ENCODE measurements at places on chromosomes 3 and 15. TPM values are rescaled to one million over a fixed set of nuclear protein-coding genes. Genes with fewer than 3 reads are reported as not detected.

The TRIM71 gene
- 8.3 TPM for polyA plus RNA-seq

The PPM1L gene
- 6.9 TPM for polyA plus RNA-seq

The MOBP gene
- polyA plus RNA-seq = 0.17 TPM

The FAM81A gene
- 21.5 TPM for polyA plus RNA-seq

The GCNT3 gene
- polyA plus RNA-seq = 0.84 TPM

The FOXB1 gene
- 0.06 TPM for polyA plus RNA-seq

DNA sequence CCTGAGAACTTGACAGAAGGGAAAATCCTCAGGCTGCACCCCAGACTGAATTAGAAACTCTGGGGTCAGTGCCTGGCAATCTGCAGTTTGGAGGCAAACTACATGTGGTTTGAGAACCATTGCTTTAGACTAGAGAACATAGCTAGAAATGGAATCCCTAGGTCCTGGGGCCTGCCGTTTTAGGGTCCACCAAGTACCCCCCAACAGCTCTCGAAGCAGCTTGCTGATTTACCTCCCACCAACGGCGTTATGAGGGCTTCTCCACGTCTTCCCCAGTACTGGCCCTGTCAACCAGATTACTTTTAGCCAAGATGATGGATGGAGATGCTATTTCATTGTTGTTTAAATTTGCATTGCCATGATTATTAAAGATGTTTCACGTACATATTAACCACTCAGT, 272.5 kb downstream of the XXYLT1 start:
- no peak for DNase-seq

- no peak for DNase-seq
These were observed 327.1 kb downstream of the SATB1 start for GRCh38 chr3:18097989-18098388.

- no peak for DNase-seq
These were observed 112.8 kb upstream of the TMEM108 start for GRCh38 chr3:132925256-132925930.

DNA sequence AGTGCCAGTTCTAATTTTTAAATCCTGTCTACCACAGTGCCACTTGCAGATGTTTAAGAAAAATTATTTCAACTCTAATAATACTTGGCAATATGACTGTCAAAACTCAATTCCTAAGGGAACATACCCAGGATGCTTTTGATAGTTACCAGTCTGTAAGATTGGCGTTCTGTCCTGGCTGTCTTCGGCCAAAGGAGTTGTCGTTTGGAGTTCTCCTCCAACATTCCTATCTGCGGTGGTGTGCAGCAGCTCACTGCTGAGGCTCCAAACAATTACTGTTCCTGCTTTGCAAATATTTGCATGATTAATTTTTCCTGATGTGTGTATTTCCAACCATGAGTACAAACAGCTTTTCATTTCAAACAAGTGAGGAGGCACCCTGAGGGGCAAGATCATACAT, 330.8 kb upstream of the DPH6 start:
- DNase-seq = no peak

GRCh38 chr15:65978110-65978509, 108.8 kb downstream of the RAB11A start:
- no peak for DNase-seq

GRCh38 chr3:102530415-102531181, 95.8 kb downstream of the ZPLD1 start:
- no peak for DNase-seq

DNA sequence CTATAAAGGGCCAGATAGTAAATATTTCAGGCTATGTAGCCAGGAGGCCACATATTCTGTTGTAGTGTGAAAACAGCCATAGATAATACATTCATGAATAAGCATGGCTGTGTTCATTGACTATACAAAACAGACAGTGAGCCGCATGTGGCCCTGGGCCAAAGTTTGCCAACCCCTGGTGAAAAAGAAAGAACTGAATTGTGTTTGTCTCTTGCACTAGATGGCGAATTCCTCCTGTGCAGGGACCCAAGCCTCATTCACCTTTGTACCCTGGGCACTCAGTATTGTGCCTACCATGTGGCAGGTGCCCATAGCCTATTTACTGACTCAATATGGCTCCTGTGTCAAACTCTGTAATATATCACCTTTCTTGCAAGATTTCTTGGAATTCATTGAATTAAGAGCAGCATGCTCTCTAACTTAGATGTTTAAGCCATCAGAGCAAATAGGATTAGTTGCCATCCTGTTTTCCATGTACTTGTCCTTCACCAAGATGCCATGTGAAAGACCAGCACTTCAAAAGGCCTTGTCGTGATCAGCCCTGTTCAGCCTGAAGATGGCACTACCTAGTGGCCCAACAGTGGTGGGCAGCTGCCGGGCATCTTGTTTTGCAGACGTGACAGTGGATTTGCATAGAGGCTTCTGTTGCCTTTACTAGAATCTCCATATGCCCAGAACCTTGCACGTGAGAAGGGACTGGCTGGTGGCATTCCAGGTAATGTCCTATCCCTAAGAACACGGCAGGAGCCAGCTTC, 50.9 kb upstream of the CMTM7 start:
- DNase-seq = no peak

DNA sequence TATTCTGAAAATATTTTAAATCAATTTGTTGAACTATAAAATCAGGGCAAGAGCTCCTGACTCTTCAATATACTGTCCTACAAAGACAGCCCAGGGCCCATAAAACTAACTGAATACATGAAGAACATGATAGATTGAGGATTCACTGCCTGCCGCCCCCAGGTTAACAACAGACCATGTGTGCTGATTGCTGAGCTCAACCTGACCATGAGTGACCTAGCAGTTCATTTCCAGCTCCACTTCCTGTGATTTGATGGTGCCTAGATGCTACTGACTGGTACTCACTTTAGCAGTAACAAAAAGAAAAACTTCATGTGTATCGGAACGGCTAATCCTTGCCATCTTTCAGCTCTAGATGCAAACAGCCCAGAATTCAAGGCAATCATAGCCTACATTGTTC, 9.6 kb upstream of the KLF13 start:
- DNase-seq = no peak

- DNase-seq = no peak
These were observed 78.2 kb downstream of the SNRK start for GRCh38 chr3:43364494-43364893.

DNA sequence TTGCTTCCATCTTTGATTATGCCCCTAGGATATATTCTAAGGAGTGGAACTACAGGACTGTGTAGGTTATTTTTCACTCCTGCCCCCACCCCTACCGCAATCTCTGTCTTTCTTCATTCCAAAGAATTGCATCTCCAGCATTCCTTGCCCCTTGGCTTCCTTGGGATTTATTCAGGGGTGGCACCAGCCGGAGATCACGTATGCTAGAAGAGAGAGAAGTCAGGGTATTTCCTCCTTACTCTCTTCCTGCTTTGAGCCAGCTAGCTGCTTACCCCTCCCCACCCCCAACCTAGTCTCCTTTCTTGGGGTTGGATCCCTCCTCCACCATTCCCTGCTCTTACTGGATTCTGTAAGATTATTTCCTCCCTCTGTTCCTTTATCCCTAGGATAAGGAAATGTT, 35.0 kb upstream of the DENND4A start:
- DNase-seq = no peak

- no peak for DNase-seq
These were observed 70.4 kb upstream of the C15orf39 start for GRCh38 chr15:75131269-75131643.

DNA sequence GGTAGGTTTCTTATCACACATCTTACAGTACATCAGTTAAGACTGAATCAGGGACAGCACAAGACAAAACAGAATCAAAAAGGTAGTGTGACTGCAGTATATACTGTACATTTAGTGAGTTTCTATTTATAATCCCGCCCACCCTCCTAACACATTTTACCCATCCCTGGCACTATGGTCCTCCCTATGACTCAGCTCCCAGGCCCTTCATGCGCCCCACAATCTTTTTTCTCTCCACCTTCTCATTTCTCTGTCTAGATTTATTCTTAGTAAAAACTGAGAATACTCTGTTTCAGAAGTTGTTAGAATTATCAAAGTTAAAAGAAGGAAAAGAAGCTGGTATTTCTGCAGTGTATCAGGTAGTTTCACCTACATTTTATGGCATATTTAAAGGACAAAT, 427.3 kb downstream of the CNTN4 start:
- no peak for DNase-seq

Measured in renal cortex interstitium (tissue), 15 donors.